ENCODE measurements at places on chromosomes 2 and 18.

DNA sequence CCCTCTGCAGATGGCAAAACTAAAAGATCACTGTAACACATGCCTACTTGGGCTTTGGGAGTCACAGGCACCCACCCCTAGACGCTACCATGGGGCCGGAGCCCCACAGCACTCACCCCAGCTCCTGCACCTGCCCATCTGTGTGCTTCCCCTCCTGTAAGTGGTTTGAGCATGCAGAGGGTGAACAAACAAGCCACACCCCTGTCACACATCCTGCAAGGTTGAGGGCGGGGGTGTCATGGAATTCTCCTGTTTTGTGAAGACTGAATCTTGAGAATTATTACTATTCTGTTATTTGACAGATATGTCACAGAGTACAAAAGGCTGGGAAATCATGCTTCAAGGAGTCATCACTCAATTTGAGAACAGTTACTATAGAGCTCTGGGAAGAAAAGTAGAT lies 60.9 kb downstream of the RFTN2 start:
- DNase-seq: no peak

DNA sequence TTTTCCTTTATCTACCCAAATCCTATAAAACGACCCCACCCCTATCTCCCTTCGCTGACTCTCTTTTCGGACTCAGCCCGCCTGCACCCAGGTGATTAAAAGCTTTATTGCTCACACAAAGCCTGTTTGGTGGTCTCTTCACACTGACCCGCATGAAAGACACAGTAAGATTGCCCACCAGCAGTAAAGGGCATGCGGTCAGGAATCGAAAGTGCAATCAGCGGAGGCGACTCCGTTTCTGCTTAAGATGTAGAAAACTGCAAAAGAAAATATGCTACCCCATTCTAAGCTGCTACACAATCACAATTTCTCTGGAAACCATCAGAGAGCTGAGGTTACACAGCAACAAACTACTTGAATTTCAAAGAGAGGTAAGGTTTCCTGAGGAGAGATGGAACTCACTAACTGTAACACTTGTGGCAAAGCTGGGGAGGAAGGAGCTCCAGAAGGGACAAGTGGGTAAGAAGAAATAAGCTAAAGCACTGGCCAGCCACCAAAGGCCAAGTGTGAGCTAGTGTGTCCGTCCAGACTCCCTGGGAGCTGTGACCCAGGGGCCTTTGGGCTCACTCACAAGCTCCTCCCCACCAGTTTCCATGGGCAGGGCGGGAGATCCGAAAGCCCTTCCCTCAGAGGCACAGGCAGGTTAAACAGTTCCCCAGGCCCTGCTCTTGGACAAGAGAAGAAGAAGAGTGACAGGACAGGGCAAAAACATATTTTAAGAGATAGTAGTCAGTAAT lies 72.8 kb upstream of the TGFA start:
- no peak for DNase-seq

DNA sequence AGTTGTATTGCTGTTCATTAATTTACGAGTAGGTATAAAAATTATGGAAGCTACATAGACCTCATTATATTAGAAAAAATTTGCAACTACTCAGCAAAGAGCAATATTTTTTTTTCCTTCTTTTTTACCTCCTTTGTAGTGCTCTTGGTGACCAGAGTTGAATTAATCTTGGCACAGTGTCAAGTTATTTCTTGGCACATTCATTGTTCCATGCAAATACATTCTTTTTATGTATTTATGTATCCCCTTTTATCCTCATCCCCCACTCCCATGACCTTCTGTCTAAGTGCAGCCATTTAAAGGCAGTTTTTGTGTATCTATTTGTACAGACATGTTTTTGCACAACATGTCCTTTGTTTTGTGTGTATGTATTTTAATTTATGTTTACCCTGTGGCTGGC lies 224.5 kb downstream of the CCDC102B start:
- no peak for DNase-seq

DNA sequence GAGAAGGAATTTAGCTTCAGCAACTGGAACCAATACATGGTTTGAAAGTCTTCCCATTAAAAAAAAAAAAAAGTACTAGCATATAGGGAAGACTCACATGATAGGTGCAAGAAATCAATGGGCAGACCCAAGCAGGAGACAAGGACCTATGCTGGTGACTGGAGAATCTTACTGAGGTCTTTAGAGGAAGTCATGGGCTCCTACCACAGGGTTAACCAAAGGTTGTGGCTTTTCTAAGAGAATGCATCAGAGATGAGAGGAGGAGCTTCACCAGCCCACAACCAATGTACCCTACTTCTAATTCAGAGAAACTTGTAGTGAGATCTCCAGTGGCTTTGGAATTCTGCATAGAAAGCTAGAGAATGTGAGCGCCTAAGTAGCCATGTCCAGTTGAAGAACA lies 207.4 kb downstream of the NCKAP5 start:
- DNase-seq: no peak

GRCh38 chr2:68831686-68832232 lies 39.4 kb downstream of the BMP10 start:
- DNase-seq: no peak

DNA sequence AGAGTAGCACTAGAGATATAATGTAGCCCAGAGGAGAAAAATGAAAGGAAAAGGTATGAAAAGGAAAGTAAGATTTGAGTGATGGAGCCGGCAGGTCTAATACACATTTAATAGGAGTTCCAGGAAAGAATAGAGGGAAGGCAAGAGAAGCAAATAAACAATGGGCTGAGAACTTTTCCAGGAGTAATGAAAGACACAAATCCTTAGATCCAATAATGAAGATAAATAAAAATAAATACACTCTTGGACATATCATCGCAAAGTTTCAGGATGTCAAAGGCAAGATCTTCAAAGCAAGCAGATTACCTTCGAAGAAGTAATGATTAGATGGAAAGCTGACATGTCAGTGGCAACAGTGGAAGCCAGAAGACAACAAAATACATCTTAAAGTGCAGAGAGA lies 102.0 kb upstream of the YWHAQ start:
- DNase-seq: no peak

DNA sequence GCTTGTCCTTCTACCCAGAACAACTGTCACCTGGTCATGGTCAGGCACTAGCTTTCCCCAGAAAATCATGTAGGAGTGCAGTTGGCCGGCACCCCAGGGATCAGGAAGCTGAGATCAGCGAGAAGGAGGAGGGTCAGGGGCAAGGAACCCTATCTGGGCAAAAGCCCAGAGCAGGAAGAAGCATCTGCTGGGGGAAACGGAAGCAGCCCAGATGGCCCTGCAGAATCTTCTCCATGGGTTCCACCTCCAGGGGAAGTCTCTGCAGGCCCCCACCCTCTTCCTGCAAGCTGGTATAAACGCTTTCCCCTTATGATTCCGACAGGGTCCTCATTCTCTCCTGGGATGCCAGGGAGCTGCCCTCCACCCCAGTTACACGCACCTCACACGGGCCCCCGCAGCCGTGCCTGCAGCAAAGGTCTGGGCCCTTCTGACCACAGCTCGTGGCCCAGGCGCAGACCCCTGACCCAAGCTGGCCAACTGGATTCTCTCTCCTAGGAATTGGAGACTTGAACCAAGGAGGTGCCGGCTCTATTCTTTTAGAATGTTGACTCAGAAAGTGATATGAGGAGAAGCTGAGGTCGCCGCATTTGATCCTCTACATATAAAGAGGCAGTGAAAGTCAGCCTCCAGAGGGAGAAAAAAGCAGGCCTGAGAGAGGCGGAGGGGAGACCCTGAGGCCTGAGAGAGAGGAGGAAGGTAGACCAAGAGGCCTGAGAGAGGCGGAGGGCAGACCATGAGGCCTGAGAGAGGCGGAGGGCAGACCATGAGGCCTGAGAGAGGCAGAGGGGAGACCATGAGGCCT lies 71.0 kb downstream of the STPG4 start:
- DNase-seq: no peak
